H54 (cell line): ENCODE measurements at places on chromosomes 1 and 21.

GRCh38 chr1:43039228-43040055 lies 80.8 kb upstream of the SLC2A1 start:
- no peak for DNase-seq

- DNase-seq, result no peak
These were observed 15.4 kb downstream of the LIN9 start for GRCh38 chr1:226293553-226293920.

- peak; percentile 99 for DNase-seq
These were observed 31.9 kb upstream of the EDN2 start for GRCh38 chr1:41516168-41517061.

DNA sequence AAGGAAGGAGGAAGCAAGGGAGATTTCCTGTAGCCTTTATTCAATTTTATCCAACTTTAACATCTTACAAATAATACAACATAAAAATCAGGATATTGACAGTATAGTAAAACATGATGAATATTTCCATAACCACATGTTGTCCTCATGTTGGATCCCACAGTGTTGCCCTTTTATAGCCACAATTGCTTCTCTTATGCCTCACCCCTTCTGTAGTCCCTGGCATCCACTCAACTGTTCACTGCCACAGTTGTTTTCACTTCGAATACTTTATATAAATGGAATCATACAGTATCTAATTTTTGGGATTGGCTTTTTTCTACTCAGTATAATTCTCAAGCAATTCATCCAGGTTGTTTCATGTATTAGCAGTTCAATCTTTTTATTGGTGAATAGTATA lies 44.8 kb downstream of the SRSF11 start:
- no peak for DNase-seq

DNA sequence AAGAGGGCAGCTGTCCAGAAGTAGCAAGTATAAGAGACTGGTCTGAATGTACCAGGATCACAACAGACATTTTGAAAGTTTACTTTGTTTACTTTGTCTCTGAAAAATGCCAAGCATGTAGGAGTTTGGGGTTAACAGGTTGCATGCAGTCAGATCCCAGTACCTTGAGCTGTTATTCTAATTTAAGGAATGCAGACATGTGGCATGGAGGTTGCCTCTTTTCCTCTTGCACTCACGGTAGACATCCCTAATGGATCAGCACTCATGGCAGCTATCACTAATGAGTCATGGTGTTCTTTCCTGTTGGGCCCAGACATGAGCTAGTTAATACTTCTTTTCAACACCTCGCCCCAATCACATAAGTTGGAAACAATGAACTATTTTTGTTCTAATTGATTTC lies 67.3 kb downstream of the GADD45A start:
- no peak for DNase-seq

DNA sequence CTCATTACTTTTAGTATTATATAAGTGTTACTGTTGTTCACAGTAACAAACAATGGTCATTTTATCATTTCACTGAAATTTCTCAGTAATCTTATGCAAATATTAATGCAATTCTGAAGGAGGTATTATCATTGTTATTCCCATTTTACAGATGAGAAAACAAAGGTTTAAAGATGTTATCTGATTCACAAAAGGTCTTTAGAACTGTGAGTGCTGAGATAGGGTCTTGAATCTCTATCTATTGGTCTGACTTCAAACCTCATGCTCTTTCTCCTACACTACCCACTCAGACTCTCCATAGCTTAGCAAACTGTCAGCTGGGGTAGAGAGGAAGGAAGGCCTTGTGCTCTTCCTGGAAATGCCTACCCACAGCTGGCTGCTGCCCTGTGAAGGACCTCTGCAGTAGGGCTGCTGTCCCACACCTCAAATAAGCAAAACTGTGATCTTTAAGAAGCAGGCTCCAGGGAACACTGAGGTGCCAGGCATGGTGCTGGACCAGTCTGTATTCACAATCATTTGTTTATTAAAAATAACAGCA lies 6.2 kb upstream of the OSCP1 start:
- DNase-seq, result no peak

- DNase-seq, result no peak
These were observed 47.6 kb downstream of the KDM5B start for GRCh38 chr1:202760589-202760988.

DNA sequence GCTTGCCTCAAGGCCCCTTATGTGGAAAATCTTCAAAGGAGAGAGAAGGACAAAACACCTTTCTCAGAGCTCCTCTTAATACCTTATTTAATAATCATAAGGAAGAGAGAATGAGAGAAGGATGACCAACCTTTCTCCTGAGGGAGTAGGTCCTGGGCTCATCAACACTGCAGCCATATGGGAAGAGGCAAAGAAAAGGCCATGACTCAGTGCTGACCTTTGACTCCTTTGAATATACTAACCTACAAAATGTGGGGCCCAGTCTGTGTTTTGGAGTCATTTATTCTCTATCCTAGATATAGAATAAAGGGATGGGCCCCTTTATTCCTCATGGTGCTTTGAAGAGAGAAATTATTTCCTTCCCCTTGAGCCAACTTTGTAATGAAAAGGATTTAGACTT lies 38.3 kb downstream of the CAMSAP2 start:
- DNase-seq, result no peak

DNA sequence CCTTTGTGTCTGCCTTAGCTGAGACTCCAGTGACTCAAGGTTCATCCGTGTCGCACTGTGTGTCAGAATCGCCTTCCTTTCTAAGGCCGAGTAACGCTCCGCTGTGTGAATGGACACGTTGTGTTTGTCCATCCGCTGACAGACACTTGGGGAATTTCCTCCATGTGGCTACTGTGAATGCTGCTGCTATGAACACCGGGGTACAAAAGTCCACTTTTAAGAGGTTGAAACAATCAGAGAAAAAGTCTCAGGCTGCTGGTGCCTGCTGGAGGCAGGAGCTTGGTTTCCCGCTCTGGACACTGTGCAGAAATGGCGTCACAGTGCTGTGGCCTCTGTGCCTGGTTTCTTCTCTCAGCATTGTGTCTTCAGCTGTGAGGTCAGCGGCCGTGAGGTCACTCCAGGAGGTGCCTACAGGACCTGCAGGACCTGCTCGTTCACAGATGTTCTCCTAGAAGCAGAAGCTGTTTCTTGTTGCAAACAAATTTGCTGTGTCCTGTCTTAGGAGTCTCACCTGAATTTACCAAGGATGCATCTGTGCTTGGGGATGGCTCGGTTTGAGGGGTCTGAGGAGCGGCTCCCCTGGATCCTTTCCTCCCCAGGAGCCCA lies 34.2 kb downstream of the KRTAP10-1 start:
- DNase-seq, result no peak

DNA sequence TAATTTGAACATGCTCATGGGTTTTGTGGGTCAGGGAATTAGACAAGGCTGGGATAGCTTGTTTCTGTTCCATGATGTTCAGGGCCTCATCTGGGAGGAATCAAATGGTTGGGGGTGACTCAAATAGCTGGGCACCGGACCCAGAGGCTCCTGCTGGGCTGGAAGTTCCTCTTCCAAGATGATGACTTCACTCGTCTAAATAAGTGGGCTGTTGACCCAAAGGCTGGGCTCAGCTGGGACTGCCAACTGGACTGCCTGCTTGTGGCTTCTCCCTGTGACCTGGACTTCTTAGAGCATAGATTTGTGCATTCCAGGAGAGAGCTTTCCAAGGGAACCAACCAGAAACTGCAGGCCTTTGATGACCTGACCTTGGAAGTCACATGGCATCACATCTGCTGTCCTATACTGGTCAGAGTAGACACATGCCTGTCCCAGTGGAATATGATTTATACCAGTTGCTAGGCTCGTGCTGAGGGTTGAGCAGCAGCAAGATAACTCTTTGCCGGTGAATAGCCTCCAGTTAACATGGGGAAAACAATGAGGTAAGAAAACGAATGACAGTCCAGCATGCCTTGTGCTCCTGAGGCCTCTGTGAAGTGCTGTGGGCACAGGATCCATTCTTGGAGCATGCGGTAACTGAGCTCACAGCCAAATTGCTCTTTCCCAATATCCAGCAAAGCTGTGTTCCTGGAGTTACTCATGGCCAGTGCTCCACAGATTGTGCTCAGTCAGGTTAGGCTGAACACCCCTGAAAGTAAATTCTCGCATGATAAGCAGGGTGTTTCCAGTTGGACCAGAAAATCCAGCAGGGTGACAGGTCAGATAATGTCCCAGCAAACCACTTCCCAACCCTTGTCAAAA lies 272.9 kb upstream of the TMEM51 start:
- DNase-seq, result peak; percentile 29
